ENCODE measurements at places on chromosomes 3 and 15.

GRCh38 chr3:17558565-17558964 lies 183.9 kb downstream of the TBC1D5 start:
- DNase-seq = no peak

DNA sequence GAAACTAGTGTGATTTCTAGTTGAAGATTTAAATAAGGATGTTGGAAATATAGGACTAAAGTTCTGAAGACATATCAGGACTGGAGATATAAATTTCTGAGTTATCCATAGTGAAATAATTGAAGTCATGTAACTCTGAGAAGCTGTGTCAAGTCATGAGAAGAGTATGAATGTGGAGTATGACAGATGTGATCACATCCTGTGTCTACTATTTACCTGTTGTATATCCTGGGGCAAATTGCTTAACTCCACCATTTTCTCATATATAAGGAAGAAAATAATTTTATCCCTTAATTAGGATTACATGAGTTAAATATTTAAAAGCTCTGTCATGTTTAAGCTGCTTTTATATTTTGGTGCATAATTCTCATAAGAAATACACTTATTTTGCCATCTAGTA lies 350.3 kb downstream of the ZBTB20 start:
- DNase-seq = no peak

DNA sequence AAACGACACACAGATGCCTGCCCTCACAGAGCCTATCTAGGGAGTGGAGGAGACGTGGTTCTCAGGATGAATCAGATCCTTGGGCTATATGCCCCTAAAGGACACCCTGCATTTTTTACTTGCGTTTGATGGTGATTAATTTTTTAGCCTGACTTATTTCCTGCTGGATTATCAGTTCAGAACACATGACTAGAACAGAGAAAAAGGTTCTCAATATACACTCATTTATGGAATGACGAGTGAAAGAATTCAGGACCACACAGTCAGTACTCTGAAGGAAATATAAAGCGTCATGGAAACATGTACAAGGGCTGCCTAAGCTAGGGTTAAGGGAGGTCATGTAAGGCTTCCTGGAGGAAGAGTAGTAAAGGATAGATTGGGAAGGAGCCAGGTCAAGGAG lies 121.8 kb downstream of the SSR3 start:
- DNase-seq = no peak

GRCh38 chr3:72591522-72592421 lies 256.5 kb downstream of the SHQ1 start:
- DNase-seq = peak; percentile 65

DNA sequence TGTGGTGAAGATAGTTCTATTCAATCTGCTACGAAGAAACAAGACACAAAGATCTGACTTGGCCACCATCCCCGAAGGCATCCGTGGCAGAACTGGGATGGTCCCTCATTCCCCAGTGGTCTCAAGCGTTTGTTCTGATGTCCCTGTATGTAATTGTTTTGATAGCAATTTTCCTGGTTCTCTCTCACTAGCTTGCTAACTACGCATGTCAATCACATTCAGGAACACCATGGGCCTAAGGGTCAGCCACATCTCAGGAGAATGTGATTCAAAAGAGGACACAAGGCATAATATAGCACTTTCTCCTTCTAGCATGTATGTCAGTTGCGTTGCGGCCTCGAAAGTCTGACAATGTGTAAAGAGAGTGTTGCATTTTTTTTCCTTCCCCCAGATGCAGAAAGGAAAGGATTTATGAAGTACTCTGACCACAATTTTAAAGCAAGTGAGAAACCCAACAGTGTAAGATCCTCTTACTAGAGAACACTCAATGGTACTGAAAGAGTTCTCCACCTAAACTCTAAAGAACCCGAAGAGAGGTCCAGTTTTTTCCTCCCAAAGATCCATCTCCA lies 32.0 kb upstream of the TCF12 start:
- DNase-seq = no peak
